ENCODE measurements at places on chromosomes 4 and X.

DNA sequence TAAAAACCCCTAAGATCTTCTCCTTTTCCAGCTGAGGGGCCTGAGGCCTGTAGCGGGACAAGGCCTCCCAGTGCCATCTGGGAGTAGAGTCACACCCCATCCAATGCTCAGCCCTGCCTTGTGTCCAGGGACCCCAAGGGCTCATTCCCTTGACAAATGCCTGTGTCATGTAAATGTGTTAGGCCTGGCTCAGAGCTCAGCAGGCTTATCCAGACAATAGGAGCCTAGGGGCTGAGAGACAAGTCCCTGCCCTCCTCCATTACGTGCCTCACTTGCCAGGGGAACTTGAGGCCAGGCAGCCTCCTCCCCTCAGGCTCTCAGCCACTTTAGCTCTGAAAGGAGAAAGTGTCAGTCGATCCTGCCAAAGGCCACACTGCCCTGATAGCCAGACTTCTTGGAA is 166.8 kb upstream of the MAMLD1 start:
- DNase-seq: no peak

DNA sequence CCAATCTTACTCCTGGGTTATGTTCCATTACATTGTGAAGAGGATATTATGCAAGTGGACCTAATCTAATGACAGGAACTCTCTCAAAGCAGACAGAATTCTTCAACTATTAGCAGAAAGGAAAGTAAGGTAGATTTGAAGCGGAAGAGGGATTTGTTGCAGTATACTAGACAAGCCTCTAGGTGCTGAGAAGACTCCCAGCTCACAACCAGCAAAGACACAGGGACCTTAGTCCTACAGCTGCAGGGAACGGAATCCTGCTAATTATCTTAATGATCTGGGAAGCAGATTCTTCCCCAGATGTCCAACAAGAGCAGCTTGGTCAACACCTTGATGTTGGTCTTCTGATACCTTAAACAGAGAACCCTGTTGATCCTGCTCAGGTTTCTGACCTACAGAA is 73.6 kb downstream of the STK32B start:
- DNase-seq: no peak

DNA sequence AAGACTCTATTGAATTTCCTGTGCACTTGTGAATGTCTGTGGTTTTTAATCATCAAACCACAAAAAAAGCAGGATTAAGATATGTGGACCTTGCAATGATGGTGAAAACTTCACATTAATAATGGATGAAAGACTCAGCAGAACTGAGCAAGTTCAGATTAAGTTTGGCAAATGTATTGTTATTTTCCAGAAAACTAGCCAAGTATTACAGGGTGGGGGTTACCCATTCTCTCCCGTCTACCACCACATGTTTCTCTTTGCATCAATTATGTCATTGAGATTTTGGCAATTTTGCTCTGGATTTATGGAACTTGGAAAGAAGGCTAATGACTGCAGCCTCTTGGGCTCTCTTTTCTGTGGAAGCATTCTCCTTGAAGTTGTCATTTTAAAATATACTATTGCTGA is 577.1 kb downstream of the ANKRD50 start:
- no peak for DNase-seq

DNA sequence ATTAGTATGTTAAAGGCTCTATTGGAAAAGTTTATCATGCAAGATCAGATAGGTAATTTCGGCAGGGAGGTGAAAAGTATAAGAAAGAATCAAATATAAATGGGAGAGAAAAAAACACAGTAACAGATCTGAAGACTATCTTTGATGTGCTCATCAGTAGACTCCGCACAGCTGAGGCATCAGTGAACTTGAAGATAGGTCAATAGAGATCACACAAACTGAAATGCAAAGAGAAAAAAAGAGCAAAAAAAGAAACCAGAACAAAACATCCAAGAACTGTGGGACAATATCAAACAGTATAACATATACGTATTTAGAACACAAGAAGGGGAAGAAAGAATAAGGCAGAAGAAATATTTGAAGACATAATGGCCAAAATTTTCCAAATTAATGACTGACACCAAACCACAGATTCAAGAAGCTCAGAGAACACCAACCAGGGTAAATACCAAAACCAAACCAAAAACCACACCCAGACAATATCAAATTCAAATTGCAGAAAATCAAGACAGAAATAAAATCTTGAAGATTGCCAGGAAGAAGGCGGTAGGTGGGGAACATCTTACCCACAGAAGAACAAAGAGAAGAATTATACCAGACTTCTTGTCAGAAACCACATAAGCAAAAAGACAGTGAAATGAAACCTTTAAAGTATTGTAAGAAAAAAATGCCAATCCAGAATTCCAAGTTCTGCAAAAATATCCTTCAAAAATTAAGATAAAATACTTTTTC is 29.1 kb downstream of the PFKFB1 start:
- DNase-seq: no peak

- no peak for DNase-seq
These were observed 6.5 kb downstream of the FATE1 start for GRCh38 chrX:151722241-151722846.

GRCh38 chr4:14864365-14865030 is 137.8 kb upstream of the CPEB2 start:
- no peak for DNase-seq

GRCh38 chrX:130171446-130172126 is at the start of gene RAB33A:
Gene RAB33A, plus strand, starts transcription at chrX:130171962. Its CDS starts 101 bp downstream, at chrX:130172063.
- DNase-seq: no peak

GRCh38 chr4:74038425-74039314 is at the start of gene CXCL3:
Gene CXCL3, minus strand, starts transcription at chr4:74038689. Its CDS starts 78 bp downstream, at chr4:74038611.
- DNase-seq: no peak

DNA sequence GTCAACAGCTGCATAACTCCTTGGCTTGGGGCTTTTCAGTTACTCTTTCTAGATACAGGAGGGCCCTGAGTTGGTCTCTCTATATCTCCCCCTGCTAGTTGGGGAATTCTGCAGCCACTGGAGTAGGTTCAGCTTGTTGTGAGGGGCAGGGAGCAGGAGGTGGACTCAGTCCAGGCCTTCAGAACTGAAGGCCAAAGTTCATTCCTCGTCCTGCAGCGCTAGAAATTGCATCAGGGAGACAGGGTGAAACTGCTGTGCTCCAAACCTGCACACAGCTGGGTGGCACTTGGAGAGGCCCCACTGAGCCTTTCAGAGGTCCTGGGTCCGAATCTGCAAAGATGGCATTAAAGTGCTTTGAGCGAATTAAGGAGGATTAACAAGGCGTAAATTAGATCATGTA is 24.9 kb upstream of the TRIM60 start:
- DNase-seq: no peak

DNA sequence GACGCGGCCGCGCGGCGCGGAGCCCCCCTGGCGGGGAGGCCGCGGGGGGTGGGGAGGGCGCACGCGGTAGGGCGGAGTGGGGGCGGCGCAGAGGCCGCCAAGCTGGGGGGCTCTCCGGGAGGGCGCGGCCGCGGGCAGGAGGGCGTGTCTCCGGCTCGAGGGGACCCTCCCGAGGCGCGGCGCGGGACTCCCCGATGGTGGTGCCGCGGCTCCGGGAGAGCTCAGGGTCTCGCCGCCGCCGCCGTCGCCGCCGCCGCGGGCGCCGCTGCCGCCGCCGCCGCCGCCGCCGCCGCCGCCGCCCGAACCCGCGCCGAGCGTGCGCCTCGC is 165 bp upstream of the PTCHD1 start:
- no peak for DNase-seq

DNA sequence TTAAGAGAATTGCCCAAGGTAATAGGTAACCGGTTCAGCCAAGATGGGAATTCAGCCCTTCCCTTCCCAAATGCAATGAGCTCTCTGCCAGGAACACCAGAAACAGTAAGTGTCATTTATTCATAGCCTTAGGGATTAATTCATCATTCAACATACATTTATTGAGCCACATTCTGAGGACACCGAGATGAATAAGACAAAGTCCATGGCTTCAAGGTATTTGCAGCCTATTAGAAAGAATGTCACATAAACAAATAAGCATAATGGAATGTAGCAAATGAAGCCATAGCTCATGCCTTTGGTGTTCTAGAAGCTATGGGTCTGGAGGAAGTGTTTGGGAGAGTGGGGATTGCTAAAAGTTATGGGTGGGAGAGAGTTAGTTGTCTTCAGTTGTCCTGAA is 6.3 kb upstream of the TAB3 start:
- no peak for DNase-seq

DNA sequence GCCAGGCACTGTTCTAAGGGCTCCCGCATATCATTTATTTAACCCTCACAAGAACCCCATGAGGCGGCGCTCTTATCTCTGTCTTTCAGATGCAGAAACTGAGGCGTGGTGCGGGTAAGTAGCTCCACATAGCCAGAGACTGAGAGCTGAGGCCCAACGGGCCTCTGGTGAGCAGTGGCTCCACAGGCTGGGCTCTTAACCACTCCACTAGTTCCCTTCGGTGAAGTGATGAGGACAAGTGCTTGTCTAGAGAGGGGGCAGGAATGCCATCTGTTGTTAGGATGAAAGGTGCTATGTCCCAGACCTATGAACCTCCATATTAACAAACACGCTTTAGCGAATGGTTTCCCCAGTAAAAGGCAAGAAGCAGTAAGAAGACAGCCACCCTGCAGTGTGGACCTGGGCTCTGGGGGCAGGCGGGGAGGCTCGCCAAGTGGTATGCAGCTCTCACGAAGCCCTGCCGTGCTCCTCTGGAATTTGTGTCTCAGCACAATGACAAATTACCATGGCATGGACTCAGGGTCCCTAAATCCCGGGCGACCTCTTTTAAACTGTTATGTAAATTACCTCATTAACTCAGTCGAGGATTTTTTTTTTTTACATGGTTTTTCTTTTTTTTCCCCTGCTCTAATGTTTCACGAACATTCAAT is 20.9 kb upstream of the S100G start:
- DNase-seq: no peak

GRCh38 chr4:137905930-137906329 is 336.2 kb downstream of the SLC7A11 start:
- DNase-seq: no peak

DNA sequence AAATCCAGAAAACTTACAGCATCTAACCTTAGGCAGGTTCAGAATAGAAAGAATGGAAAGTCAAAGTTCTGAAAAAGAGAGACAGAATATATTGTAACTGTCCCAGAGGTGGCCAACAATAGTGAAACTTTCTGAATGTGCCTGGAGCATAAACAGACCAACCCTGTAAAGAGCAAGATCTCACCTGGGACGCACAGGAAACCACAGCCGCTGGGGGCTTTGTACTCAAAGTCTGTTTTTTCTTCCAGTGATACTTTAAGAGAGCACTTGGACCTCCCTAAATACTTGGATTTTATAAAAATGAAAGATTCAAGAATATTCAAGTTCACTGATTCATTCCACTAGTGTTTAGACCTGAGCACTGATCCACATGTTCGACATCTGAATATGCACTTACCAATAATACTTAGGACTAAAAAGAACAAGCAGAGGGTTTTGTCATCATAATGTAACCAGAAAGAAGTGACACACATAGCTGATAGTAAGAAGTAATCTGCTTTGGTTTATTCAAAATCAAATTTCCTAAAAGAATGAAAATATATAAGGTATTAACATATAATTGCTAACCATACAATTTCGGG is 35.3 kb downstream of the ARAP2 start:
- no peak for DNase-seq

DNA sequence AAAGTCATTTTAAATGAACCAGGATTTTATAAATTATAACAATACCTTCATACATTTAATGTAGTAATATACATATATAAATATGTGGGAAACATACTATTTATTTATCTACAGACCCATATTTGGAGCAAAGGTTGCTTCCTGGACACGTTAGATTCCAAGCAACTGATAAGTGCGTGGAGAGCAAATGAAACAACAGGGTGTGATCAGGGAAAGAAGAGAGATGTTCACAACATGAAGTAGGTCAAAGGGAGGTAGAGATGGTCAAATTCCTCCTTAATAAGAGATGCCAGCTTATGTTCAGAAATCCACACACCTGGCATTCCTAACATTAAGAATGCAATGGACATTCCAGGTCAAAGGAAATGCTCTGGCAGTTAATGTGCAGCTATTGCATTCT is 53.1 kb upstream of the HPGD start:
- DNase-seq: no peak

DNA sequence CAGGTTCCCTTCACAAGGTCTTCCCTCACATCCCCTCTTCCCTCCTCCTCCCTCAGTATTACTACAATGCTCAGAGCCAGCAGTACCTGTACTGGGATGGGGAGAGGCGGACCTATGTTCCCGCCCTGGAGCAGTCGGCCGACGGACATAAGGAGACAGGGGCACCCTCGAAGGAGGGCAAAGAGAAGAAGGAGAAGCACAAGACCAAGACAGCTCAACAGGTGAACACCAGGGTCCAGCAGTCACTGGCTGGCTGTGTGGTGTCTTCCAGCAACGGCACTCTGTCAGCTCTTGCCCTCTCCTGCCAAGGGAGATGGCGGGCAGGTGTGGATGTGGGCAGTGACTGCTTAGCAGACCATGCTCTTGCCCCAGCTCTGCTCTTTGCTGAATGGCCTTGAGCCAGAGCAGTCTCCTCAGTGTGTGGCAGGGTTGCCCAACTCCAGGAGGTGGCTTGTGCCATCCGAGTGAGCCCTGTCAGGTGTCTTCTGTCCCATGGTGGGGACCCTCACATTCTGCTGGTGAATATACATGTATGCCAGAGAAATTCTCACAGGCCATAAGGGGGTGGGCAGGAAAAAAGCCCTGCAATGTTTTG is 11.4 kb upstream of the UBA1 start:
- no peak for DNase-seq

DNA sequence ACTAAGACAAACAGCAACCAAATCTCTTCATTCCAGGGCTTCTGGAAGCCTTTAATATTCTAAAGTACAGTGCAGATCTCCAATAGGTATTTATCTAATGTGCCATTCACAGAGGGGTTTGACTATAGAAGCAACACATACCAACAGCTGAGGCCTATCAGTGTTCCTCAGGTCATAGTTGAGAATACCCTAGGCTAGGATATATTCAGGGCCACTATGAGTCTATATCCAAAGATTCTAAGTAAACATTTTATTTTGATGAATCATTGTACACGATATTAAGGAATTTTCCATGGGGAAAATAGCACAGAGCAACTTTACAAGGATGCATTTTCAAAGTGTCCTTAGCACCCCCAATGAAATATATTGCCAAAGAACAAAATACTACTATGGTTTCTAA is 9.7 kb downstream of the SMIM10 start:
- no peak for DNase-seq

GRCh38 chr4:176207839-176208238 is 12.5 kb upstream of the SPATA4 start:
- no peak for DNase-seq

DNA sequence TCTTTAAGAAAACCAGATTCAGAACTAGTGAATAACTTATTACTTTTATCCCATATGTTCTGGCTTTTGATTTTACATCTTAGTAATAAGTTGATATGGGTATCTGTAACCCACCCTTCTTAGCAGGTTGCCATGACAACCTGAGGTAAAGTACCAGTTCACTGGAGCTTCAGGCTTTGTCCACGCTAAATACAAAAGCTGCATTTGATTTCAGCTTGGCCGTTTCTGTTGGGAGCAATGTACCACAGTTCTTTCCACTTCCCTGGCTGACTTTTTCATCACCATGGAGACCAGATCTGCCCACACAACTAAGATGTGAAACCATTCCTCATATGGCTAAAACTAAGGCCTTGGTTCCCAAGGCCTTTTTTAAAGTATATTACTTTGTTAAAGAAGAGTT is 26.1 kb downstream of the KLHL34 start:
- DNase-seq: no peak

- DNase-seq: no peak
These were observed 6.4 kb downstream of the SLBP start for GRCh38 chr4:1705732-1706131.

- DNase-seq: no peak
These were observed 144.6 kb upstream of the EDNRA start for GRCh38 chr4:147336252-147336651.

Data from activated CD8-positive, alpha-beta memory T cell treated with anti-CD3 and anti-CD28 coated beads for 4 hours (primary cell).